Vagina (tissue), 2 donors: ENCODE measurements at places on chromosomes 13 and 19.

DNA sequence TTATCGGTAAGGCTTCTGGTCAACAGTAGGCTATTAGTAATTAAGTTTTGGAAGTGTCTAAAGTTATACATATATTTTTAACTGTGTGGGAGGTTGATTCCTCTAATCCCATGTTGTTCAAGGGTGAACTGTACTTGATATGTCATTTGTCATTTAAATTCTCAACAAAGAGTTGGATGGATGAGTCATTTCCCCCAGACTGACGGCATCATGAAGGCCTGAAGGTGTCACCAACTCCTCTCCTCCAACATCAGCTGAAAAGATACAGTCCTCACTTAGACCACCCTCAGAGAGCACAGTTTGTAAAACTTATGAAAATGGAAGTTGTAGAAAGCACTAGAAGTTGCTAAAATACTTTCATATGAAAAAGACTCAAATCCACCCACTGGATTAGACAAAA, 48.8 kb downstream of the DCLK1 start:
- DNase-seq, result no peak

DNA sequence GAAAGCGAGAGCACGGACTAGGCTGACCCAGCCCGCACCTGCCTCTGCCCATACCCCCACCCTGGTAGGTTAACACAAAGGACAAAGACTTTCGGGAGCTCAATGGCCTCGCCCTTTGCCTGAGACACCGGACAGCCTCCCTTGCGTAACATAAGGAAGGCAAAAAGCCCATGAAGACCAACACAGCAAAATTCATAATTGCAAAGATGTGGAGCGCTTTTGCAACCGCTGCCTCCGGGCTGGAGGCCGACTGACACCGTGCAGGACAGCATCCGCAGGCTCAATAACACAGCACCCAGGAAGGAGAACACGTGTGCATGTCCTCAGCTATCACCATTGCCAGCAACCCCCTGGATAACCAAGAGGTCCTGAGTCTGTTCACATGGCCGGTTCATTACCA, 15.4 kb downstream of the LILRA1 start:
- DNase-seq, result no peak

DNA sequence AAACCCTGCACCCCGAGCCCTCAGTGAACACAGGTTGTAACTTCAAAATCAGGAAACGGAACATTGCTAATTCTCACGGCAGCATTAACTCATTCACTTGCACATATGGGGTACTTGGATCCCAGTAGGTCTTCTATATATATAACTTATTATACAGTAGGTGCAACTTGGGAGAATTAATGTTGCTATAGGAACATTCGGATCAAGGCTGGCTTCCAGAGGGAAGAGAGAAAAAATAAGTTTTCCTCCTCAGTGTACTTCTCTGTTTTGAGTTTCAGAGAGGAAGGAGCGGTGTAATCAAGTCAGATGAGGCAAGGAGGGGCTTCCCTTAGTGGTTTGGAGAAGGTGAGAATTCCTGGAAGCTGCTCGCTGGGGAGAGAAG, 90.9 kb upstream of the ZNF507 start:
- no peak for DNase-seq

- DNase-seq, result no peak
Observed at GRCh38 chr19:39380521-39381502, 10.1 kb downstream of the PAF1 start.

DNA sequence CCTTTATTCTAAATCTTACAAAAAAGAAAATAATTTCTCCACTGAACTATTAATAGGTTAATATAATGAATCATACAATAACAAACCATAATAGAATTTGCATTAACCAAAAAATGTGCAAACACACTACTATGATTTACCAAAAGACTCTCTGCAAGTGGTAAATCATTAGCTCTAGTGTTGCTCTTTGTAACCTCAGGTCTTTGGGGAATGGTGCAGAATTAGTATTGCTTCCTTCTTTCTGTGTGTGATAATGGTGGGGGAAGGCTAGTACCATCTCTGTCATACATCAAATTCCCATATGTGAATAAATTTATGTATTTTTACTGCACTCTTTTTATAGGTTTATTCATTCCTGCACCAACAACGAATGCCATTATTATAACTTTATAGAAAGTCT, 105.1 kb downstream of the COG6 start:
- no peak for DNase-seq

- DNase-seq, result no peak
Observed at GRCh38 chr13:24124789-24125476, 35.6 kb upstream of the SPATA13 start.

DNA sequence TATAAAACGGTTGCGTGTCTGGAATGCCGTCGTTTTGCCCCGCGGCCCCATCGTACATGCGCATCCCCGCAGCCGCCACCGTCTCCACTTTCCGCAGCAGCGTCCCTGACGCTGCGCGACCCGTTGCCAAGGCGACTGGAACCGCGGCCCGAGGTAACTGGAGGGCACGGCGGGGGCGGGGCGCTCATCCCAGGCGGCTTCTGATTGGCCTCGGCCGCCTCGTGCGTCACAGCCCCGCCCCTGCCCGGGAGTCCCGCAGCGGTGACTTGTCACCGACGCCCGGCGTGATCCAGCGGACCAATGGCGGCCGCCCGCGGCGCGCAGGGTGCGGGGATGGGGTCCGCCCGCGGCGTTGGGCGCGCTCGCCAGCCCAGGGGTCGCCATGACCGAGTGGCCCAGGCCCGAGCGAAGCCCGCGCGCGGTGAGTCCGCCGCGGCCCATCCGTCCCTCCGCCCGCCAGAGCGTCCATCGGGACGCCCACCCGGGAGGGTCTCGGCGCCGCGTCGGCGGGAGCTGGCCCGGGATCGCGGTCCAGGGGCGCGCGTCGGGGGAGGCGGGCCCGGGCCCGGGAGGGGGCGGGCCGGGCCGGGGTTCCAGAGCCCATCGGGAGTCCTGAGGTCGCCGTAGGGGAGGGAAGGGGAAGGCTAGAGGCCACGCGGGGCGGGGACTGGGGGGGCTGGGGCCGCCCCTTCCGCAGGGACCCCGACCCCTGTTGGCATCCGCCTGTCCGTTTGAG, at the start of gene ZSCAN1:
Gene ZSCAN1 (plus strand): TSS at position 285 of the 736 bp plus-strand sequence. CDS start 3,812 bp downstream, outside the sequence.
- no peak for DNase-seq

DNA sequence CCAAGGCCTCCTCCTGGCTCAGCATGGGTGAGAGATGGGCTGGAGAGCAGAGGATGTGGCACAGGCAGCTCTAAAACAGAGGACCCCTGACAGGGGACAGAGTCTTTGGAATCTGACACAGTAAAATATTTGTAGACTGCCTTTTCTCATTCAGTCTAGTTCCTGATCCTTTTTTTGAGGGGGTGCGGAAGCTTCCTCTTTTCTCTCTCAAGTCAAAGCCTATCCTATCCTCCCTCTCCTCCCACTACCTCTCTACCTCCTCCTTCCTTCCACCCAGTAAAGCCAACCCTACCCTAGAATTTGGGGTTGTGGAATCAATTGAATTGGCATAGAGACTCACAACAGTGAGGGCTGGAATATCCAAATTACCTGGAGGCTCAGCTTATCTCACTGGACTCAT, 82.0 kb downstream of the TEX26 start:
- DNase-seq, result no peak

GRCh38 chr13:93700115-93700514, 473.5 kb downstream of the GPC6 start:
- no peak for DNase-seq

- DNase-seq, result no peak
Observed at GRCh38 chr13:51440381-51440780, 12.5 kb downstream of the INTS6 start.

GRCh38 chr19:28027116-28027515, 1185.8 kb downstream of the UQCRFS1 start:
- DNase-seq, result no peak

DNA sequence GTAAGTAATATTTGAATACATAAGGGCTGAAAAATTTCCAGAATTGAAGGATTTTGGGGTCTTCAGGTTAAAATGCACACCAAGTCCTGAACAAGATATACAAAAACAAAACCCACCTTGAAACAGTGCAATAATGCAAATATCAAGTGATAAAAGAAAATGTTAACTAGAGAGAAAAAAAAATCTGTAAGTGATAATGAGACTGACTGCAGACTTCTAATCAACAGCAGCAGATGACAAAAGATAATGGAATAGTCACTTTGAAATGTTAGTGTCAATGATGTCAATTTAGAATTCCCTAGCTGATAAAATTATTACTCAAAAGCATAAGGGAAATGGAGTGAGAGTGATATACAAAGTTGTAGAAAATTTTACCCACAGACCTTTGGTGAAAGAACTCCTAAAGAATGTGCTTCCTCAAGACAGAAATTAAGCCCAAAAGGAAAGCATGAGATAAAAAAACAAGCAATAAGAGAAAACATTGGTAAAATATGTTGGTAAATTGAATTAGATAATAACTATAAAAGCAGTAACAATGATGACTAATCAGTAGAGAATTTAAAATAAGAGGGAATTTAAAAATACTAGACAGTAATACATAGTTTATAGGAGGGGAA, 12.4 kb upstream of the DGKH start:
- no peak for DNase-seq

DNA sequence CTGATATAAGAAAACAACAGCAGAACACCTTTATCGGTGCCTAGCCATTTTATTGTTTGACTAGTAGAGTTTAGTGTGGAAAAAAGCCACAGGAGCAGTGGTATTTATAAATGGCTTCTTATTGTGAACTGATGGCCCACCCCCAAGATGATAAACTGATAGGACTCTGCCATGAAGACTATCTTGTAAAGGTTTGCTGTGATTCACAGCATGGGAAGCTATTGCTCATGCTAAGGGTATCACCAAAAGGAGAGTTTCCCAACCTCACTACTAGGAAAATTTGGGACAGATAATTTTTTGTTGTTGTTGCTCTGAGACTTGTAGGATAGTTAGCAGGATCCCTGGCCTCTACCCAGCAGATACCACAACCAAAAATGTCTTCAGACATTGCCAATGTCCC, 12.0 kb upstream of the SLC7A1 start:
- no peak for DNase-seq
